Stimulated activated CD4-positive, alpha-beta T cell treated with anti-CD3 and anti-CD28 coated beads, Interleukin-15, amount 100 ng/mL, for 1 hour (primary cell): ENCODE measurements at places on chromosomes 7 and 10.

DNA sequence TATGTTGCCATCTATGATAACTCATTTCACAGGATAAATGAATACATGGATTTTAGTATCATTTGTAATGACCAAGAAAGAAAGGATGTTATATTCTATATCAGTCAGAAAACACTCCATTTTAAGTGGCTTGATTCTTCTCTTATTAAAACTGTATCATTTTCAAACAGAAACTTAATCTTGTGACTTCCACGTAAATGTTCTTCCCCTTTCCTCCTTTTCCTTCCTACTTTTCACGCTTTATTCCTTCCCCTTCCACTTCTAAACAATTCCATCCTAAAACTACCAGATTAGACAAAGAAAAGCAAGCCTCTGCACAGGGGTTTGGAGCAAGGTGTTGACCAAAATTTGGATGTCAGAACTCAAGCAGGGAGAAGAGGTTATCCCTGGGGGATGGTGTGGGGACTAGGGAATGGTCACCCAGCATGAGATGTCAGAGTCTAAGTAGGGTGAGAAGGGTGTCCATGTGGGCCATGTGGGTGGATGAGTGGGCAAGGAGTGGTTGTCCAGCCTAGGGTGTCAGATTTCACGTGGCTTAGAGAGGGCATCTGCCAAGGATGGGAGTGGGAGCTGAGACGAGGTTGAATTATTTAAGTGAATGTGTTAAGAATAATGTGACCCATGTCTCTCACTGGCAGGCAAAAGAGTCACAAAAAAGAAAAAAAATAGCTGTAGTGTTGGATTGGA, 5.0 kb upstream of the GSAP start:
- DNase-seq, result no peak

DNA sequence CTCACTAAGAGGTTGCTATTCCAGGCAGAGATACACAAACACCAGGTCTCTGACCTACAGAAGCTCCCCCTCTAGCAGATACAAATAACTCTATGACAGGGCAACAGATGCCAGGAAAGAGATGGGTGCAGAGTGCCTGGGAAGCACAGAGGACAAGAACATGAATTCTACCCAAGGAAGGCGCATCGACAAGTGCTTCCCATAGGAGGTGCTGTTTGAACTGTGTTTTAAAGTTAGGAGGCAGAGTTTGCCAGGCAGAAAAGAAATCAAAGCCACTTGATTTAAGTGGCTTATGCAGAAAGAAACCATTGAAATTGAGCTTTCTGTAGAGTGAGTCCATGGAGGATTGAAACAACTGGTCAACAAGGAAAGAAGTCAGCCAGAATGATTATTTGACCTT, 35.3 kb upstream of the EGR2 start:
- no peak for DNase-seq

GRCh38 chr7:84876061-84876821, 310.6 kb downstream of the SEMA3D start:
- DNase-seq, result no peak

DNA sequence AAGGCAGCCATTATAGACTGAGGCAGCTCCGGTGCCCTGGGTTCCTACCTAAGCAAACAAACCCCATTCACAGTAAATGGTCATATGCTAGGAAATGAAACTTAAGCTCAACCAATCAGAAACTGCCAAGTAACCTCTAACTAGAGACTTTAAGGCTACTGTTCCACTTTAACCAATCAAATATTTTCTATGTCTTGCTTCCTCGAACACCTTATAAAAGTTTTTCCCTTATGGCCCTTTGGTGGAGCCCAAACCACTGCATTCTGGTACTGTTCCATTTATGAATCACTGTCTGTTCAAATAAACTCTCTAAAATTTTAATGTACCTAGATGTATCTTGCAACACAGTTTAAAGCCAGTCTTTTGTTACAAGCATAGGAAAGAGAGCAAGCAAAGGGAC, 361.1 kb downstream of the HGF start:
- DNase-seq, result no peak

- DNase-seq, result no peak
These were observed 257.8 kb upstream of the DKK1 start for GRCh38 chr10:52056291-52056690.

DNA sequence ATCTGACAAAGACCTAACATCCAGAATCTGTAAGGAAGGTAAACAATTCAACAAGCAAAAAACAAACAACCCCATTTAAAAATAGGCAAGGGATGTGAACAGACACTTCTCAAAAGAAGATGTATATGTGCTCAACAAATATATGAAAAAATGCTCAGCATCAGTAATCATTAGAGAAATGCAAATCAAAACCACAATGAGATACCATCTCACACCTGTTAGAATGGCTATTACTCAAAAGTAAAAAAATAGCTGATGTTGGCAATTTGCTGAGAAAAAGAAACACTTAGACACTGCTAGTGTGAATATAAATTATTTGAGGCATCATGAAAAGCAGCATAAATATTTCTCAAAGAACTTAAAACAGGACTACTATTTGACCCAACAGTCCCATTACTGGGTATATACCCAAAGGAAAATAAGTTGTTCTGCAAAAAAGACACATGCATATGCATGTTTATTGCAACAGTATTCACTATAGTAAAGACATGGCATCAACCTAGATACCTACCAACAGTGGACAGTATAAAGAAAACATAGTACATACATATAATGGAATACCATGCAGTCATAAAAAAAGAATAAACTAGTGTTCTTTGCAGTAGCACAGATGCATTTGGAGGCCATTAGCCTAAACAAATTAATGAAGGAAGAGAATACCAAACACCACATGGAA, 980.1 kb downstream of the KCNMA1 start:
- no peak for DNase-seq

DNA sequence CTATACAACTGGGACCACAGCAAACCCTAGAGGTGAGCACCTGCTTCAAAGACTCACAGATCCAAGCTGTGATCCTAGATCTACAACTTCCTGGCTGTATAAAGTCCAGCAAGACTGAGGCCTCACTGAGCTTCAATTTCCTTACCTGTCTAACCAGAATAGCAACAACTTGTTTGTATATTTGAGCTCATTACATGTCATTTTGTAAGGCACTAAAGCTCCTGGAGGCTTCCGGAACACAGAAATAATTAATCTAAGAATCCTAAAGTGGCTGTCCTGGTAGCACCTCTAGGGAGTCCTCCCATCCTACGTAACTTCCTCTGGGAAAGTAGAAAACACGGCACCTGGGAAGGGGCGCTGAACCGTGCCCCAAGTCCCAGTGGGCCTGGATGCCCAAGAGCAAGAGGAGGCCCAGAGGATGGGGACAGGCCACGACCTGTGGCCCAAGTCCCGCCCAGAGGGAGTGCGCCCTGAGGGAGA, 39.4 kb downstream of the HK1 start:
- DNase-seq, result no peak

- DNase-seq, result no peak
These were observed 119.3 kb downstream of the WDFY4 start for GRCh38 chr10:48803801-48804584.

- DNase-seq, result no peak
These were observed 56.2 kb upstream of the ETV1 start for GRCh38 chr7:14045651-14046050.

GRCh38 chr10:90378524-90379076, 479.2 kb downstream of the HTR7 start:
- no peak for DNase-seq

- DNase-seq, result no peak
These were observed 194.8 kb downstream of the ABCA13 start for GRCh38 chr7:48366096-48366495.

- DNase-seq, result no peak
These were observed 604.4 kb upstream of the LRRN3 start for GRCh38 chr7:110486549-110486948.

- no peak for DNase-seq
These were observed 82.8 kb downstream of the GPR158 start for GRCh38 chr10:25257646-25258045.

- DNase-seq, result no peak
These were observed 21.6 kb upstream of the ZFAND2A start for GRCh38 chr7:1181640-1182039.

DNA sequence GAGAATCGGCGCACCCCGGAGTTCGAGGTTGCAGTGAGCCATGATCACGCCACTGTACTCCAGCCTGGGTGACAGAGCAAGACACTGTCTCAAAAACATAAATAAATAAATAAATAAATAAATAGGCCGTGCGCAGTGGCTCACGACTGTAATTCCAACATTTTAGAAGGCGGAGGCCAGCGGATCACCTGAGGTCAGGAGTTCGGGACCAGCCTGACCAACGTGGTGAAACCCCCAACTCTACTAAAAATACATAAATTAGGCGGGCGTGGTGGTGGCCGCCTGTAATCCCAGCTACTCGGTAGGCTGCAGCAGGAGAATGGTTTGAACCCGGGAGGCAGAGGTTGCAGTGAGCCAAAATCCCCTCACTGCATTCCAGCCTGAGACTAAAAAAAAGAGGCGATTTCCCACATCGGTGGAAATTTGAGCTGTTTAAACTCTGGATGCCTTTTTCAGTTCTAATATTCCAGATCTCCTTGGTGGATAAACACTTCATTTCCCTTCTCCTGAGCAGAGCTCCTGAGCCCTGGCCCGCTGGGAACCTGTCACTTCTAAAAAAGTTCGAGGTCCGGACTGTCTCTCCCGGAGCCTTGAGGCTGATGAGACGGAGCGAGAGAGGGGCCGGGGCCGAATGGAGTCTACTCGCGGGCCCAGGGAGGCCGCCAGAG, 2.0 kb upstream of the NFKB2 start:
- DNase-seq, result no peak

DNA sequence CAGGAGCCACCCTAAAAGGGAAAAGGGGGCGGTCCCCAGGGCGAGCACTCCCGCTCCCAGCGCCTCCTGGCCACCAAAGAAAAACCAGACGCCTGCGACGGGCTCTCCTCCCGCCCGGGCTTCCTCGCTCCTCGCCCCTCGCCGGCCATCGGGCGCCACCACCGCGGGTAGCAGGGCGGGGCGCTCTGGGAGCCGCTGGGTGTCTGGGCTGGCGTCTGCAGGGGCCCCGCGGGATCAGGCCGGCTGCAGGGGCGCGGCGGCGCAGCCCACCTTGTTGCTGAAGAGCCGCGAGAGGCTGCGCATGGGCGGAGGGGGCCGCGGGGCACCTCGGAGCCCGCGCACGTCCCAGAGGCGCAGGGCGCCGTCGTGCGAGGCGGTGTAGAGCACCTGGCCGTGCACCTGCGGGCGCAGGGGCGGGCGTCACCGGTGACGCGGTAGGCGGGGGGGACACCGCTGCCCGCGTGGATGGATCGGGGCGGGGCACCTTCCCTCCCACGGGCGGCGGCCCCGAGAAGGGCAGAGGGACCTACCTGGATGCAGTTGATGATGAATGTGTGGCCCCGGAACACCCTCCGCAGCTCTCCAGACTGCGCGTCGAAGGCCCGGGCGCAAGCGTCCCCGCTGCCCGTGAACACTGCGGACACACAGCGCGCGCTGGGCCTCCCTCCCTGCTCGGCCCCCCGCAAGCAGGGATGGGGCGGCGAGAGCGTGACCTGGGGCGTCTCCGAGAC, 28.3 kb downstream of the WDR86 start:
- peak; percentile 10 for DNase-seq

- DNase-seq, result no peak
These were observed 8.8 kb upstream of the EBLN1 start for GRCh38 chr10:22226599-22226998.

- DNase-seq, result no peak
These were observed 277.3 kb downstream of the SDK1 start for GRCh38 chr7:3578399-3578798.

- no peak for DNase-seq
These were observed 76.3 kb downstream of the CLIP2 start for GRCh38 chr7:74365322-74366022.

DNA sequence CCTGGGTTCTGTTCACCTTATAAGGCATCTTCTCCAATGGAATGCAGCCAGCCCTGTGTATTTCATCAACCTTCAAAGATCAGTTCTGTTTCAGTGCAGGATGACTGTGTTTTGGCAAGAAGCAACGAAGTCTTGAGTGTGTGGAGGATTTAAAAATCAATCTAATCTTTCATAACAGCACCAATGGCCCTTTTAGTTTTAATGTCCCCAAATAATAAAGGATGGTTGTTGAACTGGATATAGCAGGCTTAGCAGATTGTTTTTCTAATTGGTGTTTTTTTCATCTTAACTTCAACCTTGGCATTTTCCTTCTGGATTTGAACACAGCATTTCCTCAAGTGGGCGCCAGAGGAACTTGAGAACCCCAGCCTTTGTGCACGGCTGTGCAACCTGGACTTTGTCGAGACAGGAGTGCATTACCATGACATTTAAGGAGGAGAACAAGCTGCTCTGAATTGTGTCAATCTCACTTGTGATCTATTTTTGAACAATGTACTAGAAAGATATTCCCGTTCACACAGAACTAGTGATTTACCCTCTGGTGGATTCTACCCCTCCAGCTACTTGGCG, 313.3 kb upstream of the AKR1E2 start:
- no peak for DNase-seq

GRCh38 chr7:148987751-148988512, 40.4 kb downstream of the PDIA4 start:
- no peak for DNase-seq

GRCh38 chr7:25234336-25234735, 6.0 kb upstream of the NPVF start:
- no peak for DNase-seq

DNA sequence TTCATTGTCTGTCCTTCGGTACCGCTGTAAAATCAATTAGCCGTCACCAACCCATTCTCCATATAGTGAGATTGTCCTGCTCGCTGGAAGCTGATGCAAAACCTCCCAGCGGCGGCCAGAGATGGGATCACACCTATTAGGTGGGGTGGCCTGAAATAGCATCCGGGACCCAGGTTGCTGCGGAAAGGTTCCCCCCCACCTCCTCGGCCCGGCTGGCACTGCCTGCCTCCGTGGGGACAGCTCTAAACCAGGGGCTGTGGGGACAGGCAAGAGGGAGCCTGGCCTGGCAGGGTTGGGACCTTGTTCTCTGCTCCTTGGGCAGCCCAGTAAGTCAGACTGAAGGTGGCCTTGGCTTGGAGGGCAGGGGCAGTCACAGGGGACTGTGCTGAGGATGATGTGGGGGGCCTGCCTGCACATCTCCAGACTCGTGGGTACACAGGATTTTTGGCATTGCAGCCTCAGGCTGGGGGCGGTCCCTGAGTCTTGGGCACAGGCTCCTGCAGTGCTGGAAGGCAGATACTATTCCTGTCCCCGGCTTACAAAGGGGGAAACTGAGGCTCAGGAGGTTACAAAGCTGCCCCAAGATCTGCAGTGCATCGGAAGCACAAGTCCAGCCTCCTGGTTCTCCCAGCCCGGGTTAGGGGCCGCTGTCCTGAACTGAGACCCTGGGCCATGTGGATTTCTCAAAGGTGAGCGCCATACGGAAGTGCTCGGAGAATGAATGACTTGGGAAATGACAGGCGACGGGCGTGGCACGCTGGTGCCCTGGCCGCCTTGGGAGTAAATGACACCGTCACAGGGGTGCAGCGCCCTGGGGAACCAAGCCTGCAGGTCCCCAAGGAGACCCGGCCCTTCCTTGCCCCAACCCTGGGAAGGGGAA, 65.6 kb downstream of the UNCX start:
- no peak for DNase-seq

DNA sequence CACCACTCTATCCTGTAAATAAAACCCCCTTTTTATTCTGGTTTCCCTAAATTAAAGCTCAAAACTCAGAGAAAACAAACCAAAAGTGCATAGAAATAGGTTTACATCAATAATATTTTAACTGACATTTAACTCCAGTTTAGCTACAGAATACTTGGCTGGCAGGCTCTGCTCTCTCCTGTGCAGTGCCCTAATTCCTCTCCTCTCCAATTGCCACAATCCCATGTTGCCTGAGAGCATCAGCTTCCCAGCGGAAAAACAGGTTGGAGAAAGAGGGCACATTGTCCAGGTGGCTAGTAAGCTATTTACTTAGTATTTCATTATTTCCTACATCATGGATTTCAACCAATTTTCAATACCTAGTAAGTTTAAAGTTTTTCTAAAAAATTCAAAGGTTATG, 8.7 kb downstream of the SEMA3E start:
- no peak for DNase-seq
